EL (cell line): ENCODE measurements at places on chromosomes 11 and 22.

DNA sequence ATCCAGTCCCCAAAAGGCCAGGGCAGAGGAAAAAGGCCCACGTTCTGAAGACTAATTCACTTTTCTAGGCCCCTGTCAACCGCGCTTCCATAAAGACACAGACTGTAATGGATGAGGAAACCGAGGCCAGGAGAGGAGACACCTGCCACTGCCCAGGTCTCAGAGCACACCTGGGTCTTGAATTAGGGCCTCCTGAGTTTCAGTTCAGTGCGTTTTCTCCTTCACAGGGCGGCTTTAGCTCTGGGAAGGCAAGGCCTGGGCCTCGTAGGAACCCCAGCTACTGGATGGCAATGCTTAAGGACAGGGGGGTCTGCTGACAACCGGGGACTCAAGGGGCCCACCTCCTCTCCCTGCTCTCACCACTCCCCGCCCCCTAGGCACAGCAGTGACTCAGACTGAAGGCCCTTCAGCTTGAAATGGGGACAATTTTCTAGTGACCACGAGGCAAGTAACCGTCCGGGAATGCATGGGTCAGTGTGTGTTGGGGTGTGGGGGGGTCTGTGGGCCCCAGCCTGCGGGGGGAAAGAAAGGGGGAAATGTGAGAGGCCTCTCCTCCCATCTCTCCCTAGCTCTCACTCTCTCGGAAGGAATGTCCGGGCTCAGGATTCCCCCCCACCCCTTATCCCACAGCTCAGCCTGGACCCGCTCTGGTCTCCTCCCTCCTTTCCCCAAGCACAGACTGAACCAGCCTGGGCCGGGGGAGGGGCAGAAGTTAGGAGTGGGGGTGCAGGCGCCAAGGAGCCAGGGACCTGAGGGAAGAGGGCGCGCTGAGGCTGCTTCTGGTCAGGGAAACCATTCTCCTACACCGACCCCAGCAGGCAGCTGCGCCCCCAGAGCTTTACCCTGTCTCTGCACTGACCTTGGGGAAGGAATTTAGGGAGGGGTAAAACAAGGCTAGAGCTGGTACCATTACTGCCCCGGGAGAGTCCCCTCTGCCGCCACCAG lies 17.2 kb downstream of the CREB3L1 start:
- peak; percentile 99 for DNase-seq

DNA sequence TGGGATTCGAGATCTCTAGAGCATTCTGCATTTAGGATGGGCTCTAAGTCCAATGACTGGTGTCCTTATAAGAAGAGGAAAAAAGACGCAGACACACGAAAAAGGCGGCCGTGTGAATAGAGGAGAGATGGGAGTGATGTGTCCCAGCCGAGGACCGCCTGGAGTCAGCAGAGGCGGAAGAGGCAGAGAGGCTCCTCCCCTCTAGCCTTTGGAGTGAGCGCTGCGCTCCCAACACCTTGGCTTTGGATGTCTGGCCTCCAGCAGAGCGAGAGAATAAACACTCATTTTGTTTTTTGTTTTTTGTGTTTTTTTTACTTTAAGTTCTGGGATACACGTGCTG lies 83.0 kb upstream of the RTL6 start:
- no peak for DNase-seq

DNA sequence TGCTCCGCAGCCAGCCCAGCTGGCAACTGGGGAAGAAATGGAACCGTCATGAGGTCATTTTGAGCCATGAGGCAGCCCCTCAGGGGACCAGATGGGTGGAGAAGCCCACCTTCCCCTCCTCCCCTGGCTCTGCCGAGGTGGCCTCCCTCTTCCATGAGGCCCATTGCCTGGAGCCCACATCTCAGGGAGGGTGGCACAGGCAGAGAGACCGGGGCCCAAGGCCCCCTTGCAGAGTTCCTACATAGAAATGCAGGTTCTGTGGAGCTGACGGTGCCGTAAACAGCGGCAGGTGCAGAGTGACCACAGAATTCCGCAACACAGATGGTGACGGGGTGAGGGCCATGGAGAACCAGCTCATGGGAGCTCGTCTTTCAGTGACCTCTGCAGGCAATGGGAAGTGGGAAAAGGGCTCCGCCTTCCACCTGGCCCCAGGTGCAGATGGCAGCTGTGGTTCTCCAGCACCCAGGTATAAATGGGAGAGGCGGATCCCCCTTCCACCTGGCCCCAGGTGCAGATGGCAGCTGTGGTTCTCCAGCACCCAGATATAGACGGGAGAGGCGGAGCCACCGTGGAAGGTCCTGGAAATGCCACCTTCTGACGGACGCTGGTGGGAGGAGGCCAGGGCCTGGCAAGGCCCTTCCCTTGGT lies 765.4 kb downstream of the BRD1 start:
- DNase-seq = no peak

DNA sequence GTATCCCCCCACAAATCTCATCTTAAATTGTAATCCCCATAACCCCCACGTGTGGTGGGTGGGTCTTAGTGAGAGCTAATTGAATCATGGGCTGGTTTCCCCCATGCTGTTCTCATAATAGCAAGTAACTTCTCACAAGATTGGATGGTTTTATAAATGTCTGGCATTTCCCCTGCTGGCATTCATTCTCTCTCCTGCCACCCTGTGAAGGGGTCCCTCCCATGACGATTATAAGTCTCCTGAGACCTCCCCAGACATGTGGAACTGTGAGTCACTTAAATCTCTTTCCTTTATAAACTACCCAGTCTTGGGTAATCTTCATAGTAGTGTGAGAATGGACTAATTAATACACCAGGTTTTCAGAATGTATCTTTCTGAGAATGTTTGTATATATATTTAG lies 1159.4 kb downstream of the FAM181B start:
- DNase-seq = no peak

- DNase-seq = no peak
Observed at GRCh38 chr11:100555931-100556330, 131.2 kb upstream of the ARHGAP42 start.

- peak; percentile 62 for DNase-seq
Observed at GRCh38 chr22:28855355-28856094, 27.8 kb upstream of the ZNRF3 start.

DNA sequence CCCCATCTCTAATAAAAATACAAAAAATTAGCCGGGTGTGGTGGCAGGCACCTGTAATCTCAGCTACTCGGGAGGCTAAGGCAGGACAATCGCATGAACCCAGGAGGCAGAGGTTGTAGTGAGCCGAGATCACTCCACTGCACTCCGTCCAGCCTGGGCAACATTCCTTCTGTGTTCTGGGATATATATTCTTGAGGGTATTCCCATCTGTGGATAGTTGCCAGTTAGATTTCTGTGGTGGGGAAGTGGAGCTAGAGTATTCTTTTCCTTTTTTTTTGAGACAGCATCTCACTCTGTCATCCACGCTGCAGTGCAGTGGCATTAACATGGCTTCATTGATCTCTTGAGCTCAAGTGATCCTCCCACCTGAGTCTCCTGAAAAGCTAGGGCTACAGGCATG lies 9.1 kb upstream of the ZNF74 start:
- no peak for DNase-seq

- DNase-seq = peak; percentile 53
Observed at GRCh38 chr11:60914633-60915247, 782 bp downstream of the TMEM109 start.

- no peak for DNase-seq
Observed at GRCh38 chr22:47423861-47424820, 661.7 kb downstream of the TBC1D22A start.

GRCh38 chr22:37860796-37861421 lies 11.7 kb downstream of the EIF3L start:
- no peak for DNase-seq

DNA sequence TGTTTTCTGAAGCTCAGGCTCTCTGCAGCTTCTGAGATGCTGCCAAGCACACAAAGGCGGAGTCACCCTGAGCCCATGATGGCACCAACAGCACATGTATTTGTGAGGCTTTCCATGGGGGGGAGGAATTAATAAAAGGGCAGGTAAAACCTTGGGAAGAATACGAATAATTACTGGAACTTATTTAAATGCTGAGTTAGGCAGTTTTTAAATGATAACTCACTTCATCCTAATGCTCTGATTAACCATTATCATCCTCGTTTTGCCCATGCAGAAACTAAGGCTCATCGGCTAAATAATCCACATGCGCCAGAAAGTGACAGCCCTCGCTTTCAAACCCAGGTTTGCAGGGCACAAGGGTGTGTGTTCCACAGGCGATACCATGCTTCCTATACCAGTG lies 35.4 kb downstream of the LARGE1 start:
- no peak for DNase-seq

GRCh38 chr11:11297578-11297977 lies 55.5 kb downstream of the CSNK2A3 start:
- peak; percentile 26 for DNase-seq

- DNase-seq = peak; percentile 7
Observed at GRCh38 chr11:111976767-111977145, 39.6 kb downstream of the DIXDC1 start.
